AG09309 (cell line): ENCODE measurements at places on chromosomes 4 and X.
A peak's percentile ranks its signal among the peaks of the same experiment; 100 is the strongest.

DNA sequence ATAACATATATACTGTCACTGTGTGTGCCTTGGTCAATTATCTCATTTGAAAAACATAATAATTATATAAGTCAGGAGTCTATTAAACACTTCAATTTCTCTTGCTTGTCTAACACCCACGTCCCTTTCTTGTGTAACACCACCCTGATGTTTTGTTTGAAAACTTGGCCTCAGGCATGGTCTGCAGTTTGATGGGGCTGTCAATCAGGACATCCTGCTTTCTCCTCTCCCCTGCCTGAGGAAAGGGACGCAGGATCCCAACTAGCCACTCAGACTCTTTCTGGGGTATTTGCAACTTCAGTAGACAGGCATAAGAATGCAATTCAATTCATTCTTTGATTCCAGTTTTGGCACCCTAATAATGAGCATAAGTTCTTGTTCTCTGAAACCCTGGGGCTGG lies 48.8 kb downstream of the DKK2 start:
- DNase-seq: no peak

- no peak for DNase-seq
Observed at GRCh38 chrX:136823175-136823574, 42.4 kb upstream of the ARHGEF6 start.

DNA sequence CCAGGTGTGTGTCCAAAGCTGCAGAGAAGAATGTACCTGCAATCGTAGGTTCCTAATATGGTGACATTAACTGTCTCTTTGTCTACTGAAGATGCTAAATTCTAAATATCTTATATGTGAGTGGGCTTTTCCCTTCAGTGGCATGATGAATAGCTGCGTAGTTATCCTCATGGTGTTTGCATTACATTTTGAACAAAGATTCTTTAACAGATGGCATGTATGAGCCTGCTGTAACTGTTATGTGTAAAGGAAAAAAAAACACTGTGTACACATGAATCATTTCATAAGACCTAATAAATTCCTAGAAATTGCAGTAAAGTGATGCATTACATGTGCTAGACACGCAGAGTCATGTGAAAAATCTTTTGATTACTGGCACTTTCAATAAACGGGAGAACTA lies 288.0 kb downstream of the SH2D1A start:
- no peak for DNase-seq

- no peak for DNase-seq
Observed at GRCh38 chr4:46874811-46875210, 34.2 kb downstream of the COX7B2 start.

- peak; percentile 95 for DNase-seq
Observed at GRCh38 chr4:150072906-150073714, 5.1 kb upstream of the DCLK2 start.
